Stimulated activated CD8-positive, alpha-beta memory T cell treated with anti-CD3 and anti-CD28 coated beads, Interleukin-2, amount 100 ng/mL, for 1 hour (primary cell): ENCODE measurements at places on chromosomes 2 and 18.

DNA sequence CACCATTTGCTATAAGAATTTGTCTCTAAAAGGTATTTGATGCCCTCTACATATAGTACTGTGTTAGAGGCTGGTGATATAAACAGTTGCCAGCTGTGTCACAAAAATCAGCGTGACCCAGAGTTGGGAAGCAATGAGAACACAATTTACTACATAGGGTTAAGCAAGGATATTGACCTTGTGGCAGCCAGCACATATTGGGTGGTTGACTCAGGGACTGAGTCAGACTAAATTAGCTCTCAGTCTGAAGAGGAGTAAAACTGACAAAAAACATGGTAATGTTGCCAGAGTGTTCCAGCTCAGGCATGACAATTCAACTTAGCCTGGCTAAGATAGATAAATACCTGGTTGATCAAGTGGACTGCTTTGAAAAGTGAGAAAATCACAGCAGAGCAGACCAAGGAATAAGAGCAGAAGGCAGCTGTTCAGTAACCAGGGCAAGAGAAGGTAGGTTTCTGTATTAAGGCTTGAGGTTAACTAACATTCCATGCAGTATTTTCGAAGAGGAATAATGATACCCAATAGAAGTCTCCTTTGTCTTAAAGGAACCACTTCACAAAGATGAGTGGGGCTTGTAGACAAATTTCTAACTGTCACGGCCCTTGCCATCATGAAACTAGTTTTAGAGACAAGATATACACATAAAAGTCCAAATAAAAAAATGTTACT, 108.2 kb upstream of the ERBB4 start:
- no peak for DNase-seq

- no peak for DNase-seq
Observed at GRCh38 chr2:207315131-207315530, 149.4 kb upstream of the KLF7 start.

GRCh38 chr2:1887915-1888314, 143.6 kb upstream of the PXDN start:
- no peak for DNase-seq

DNA sequence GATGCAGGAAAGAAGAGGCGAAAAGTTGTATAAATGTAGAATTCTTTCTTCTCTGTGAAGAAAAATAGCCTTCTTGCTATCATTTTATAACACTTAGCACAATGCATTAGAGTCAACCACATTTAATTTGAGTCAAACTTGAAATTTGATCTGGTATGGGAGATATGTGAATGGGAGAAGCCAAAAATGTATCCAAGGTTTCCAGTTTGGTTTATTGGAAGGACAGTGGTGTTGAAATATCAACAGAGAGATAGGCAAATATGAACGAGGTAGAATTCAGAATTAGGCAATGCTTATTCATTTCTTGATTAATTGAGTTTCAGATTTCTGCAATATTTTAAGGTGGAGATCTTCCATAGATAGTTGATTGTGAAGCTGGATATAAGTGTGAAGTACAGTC, 991.9 kb upstream of the CHAC2 start:
- no peak for DNase-seq

GRCh38 chr2:221750316-221750715, 178.2 kb upstream of the EPHA4 start:
- no peak for DNase-seq

DNA sequence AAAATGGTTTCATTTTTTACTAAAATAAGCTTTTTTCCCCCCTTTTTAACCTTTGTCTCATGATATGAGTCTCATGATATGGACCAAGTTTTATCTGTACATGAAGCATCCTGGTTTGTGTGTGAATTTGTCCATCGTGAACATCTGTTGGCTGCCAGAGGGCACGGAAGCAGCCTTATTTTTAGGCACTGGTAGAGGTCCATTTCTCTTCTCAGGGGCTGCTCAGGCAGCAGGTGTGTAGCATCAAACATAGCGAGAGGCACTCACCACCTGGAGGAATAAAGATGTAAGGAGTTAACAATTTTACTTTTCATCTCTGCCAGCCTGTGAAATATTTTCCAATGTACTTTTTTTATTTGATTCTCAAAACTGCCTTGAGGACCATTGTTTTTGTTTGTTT, 134.5 kb downstream of the RHBDD1 start:
- no peak for DNase-seq

- DNase-seq: no peak
Observed at GRCh38 chr18:5456577-5457461, 87.0 kb downstream of the EPB41L3 start.

DNA sequence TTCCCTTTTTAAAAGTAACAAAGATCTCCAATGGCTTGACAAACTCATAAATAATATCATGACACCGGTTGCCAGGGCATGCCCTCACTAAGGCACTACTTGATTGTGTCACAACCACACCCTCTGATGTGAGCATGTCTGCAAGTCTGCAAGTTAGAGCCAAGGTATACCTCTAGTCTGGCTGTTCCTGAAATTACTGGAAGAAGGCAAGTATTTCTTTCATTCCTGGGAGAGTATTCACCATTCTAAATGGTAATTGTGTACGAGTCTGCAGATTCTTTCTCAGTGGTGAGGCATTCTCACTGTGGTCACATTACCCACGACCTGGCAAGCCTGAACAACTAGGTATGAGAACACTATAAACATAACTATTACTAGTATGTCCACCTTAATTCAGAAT, 25.7 kb upstream of the RNU4ATAC start:
- DNase-seq: no peak

DNA sequence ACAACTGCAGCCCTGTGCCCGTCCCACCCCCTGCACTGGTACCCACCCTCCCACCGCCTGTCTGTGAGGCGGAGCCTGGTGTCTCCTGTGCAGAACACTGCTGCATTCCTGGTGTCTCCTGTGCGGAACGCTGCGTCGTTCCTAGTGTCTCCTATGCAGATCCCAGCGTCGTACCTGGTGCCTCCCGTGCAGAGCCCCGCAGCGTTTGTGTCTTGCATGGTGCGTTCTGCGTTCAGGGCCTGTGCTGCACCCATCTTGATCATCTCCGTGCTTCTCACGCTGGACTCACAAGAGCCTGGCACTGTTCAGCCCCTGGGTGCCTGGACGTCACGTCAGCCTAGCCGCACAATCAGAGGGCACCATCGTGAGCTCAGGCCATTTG, 248.6 kb upstream of the SALL3 start:
- no peak for DNase-seq

DNA sequence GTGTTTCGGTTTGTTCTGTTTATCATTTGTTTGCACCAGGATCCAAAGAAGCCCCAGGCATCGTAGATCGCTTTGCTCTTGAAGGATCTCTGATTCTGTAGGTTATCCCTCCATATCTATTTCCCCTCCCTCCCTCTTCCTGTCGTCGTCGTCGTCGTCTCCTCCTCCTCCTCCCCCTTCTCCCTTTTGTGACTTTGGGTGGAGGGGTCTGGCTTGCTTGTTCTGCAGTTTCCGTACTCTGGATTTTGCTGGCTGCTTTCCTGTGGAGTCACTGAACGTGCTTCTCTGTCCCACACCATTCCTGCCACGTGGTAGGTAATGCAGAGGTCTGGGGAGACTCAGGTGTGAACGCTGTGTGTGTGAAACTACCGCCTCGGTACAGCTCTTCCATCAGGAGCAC, 225.0 kb downstream of the LDLRAD4 start:
- DNase-seq: no peak
